ENCODE measurements at places on chromosomes 2 and 18.

- no peak for DNase-seq
Measured at GRCh38 chr2:107313316-107313715, 427.3 kb upstream of the ST6GAL2 start.

DNA sequence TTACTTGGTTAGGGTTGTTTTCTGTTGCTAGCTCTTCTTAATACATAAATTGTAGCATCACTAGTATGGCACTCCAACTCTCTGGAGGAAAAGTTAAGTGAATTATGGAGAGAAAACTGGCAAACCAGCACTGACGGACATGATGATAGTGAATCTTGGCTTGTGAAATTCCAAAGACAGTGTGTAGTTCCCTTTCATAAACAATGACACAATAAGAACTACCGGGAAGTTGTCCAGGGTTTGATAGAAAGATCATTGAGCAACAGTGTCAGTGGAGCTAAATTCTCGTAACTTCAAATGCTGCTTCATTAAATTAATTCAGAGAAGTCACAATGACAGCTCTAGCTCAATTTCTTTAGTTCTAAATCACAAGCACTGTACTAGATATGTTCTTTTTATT is 66.5 kb downstream of the RIT2 start:
- DNase-seq: no peak

DNA sequence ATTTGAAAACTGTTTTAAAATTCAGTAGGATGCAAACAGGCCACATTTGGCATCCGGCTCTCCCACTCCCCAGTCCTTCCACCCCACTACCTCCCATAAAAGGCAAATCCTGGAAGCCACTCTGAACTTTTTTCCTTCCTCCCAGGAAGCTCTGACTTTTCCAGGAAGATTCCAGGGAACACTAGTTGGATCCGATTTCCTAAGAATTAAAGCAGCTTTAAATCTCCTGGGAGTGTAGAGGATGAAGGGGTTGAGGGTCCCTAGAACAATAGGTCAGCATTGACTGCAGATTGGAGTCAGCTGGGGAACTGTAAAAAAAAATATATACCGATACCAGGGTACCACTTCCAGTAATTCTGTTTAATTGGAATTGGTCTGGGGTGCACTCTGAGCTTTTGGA is 76.9 kb downstream of the CRIM1 start:
- DNase-seq: no peak

DNA sequence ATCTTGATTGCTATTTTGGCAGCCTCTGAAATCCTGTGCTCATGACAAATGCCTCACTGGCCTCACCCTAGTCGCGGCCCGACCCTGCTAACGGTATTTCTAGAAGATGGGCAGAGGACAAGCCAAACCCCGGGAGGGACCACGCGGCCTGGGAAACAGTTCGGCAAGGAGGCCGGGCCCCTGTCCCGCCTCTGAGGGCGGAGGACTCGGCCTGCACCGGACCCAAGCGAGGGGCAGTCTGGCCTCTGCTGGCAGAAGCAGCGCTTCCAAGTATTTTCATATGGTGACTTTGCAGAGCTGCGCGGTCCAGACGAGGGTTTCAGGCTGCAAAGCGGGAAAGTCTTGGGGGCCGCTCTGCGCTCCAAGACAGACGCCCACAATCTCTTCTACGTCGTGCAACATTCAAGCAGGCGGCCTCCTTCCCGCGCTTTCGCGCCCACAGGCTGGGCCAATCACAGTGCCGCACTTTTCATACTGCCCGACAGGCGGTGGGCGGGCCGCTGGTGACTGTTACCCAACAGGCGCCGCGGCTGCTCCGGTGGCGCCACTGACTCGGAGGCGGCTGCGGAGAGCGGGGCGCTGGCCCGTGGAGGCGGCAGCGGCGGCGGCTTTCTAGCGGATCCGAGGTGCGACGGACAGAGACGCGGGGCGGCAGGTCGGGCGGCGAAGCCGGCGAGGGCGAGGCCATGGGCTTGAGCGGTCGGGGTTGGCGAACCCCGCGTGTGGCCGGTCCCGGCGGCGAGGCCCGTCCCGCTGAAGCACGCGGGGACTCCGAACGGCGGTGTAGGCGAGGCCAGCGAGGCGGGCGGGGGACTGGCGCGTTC is at the start of gene RBM44:
RBM44 (plus strand) TSS at position 544 of the 824 bp plus-strand sequence. CDS start 14,831 bp downstream, outside the sequence.
- no peak for DNase-seq

DNA sequence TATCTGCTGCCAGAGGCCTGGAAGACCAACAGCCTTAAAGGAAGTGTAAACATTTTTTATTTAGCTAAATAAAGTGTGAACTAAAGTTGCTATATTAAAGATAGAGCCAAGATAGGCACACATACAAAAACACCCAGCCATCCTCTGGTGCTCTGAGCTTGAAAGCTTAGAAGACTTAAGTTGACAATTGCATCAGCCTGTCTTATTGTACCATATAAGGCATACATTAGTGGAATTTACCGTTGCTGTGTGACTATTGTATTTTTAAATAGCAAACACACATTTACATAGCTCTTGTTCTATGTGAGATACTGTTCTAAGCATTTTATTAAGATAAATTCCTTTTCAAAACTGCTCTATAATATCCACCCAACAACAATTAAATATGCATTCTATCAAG is 736.6 kb upstream of the ZEB2 start:
- DNase-seq: no peak

DNA sequence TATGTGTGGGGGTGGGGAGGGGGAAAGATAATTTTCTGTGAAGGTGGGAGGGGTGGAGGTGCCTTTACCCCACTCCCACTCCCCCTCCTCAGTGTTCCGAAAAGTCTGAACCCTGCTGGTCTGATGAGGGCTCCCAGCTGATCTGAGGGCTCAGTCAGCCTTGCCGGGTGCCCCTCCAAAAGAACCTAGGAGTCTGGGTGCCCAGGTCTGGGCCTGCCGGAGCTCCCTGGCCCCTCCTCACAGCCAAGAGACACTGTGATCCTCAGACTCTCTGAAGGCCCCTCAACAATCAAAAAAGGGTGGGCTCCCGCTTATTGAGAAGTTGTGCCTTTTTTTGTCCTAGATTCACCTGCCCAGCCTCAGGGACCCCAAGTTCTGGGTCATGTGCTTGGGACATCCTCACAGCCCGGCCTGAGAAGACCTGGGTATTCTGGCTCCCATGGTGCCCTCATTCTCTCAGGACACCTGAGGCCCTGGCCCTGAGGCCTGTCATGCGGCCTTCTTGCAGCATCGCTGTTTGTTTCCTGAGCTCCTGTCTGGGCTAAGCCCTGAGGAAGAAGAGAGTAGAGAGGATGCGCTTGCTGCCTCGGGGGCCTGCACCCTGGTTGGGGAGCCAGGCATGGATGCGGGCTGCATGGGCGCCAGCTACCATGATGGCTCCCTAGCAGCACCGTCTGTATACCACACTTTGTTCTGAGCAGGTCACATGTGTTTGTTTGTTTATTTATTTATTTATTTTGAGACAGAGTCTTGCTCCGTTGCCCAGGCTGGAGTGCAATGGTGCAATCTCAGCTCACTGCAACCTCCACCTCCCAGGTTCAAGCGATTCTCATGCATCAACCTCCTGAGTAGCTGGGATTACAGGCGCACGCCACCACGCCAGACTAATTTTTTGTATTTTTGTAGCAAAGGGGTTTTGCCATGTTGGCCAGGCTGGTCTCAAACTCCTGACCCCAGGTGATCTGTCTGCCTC is 44.0 kb downstream of the SDC1 start:
- DNase-seq: no peak

- no peak for DNase-seq
Measured at GRCh38 chr2:94993176-94994062, 32.1 kb upstream of the MAL start.

DNA sequence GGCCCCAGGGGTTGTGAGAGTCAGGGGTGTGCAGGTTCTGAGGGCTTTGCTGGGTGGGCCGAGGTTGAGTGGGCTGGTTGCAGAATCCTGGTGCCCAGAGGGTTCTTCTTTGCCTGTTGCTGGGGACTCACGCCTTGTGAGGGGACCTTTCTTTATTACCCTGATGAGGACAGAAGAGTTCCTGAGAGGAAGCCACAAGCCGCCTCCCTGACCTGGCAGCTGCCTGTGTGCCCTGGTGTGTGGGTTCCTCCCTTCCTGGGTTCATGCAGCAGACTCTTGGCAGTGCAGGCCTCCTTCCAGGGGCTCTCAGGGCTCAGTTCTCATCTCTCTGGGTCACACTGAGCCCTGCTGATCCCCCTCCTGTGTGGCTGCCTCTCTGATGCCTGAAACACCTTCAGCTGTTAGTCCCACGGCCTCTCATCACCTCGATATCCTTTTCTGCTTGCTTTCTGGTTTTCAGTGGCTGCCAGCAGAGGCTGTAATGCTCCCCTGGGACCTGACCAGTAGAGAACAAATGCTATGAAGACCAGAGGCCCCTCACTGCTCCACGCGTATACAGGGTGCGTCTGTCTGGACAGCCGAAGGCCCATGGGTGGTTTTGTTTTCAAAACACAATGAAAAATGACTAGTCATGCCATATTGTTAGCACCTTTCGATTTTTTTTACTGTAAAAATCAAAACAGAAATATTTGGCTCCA is 191.3 kb downstream of the AGAP1 start:
- no peak for DNase-seq

DNA sequence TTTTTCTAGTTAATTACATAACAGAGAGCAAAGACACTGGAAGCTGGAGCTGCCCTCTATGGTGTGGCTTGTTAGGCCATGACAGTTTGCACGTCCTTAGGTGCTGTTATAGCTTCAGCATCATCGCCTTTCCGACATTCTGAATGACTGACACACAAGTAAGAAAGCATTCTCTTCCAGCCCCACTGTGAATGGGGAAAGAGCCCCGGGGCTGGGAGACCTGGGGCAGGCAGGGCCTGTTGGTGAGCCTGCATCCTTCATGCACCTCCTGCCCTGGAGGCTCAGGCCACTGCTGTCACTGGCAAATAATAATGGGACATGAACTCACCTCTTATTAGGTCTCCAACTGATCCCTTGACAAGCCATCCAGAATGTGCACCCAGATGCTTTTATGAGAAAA is 71.8 kb downstream of the VAPA start:
- no peak for DNase-seq

DNA sequence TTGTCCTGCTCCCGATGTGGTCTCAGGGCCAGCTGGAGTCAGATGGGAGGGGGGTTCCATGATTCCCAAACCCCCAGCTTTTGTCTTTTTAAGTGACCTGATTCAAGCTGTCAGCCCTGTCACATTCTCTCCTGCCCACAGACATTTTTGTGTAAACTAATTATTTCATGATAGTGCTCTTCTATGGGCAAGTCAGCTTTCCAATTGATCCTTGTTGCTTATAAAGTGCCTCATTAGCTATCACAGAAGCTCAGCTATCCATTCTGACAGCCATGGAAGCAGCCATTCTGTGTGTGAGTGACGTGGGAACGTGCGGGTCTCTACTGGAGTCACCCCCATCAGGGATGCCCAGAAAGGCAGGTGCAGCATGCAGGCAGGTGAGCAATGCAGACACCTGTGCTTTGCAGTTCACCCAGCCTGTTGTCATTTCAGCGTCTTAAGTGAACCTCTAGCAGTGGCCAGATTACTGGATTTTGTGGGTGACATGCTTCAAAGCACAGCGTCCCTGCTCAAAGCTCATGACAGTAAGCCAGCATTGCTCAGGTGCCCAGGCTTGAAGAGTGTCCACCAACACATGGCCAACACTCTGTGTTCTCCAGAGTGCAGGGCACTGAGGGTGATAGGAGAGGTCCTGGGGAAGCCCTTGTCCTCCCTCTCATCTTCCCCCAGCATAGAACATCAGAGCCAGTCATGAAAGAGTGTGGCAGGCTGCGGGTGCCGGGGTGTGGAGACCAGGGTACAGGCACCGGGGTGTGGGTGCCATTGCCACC is 162.1 kb upstream of the SH3BP4 start:
- no peak for DNase-seq

DNA sequence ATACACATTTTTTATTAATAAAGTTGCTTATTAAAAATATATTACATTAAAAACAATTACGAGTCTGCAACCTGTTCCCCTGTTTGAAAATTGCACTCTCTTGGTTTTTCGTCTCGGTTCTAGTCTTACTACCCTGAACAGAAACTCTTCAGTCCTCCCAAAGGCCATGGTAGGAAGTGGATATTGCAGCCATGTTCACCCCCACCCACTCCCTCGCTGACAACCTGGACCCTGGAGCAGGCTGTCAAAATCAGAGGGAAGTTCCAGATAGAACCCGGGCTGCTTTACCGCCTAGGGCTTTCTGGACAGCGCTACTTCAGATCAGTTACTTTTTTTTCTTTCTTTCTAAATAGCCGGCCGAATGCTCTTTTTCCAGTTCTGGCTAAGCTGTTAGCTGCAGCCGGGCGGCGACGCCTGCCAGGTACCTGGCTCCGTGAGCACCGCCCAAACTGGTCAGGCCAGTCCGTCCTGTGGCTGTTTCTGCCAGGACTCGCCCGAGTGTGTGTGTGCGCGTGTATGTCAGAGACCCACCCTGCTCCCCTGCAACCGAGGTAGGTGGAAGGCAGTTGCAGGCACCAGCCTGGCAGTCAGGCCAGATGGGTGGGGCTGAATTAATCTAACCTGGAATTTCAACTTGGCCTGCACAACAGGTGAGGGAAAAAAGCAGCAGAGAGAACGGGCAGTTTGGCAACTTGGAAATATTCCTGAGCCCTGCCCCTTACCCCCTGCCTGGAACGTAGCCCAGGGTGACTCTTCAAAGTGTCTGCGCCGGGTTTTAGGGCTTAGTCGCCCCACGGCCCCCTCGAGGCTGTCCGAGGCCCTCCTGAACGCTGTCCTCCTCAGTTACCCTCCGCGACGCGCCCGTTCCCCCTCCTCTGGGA is 1.1 kb upstream of the TET3 start:
- no peak for DNase-seq

- no peak for DNase-seq
Measured at GRCh38 chr2:36650031-36650829, 46.3 kb upstream of the VIT start.

- no peak for DNase-seq
Measured at GRCh38 chr2:30763151-30763660, 44.0 kb downstream of the CAPN13 start.

DNA sequence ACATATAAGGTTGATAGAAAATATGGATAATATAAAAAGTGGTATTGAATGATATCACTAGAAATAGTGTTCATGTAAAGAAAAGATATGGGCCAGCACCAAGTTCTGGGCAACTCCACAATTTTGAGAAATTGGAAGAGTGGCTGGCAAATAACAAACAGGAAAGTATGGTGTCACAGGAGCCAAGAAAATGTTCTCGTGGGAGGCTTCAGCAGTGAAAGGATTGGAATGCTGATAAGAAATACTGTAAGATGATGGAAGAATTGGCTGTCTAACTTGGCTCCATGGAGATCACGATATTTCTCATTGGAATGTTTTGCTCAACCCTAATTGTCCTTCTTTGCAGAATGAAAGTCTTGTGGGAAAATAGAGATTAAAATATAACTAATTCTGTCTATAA is 856.8 kb downstream of the DPP10 start:
- no peak for DNase-seq

- peak; percentile 26 for DNase-seq
Measured at GRCh38 chr2:218168635-218169462, 2.1 kb upstream of the CXCR1 start.

DNA sequence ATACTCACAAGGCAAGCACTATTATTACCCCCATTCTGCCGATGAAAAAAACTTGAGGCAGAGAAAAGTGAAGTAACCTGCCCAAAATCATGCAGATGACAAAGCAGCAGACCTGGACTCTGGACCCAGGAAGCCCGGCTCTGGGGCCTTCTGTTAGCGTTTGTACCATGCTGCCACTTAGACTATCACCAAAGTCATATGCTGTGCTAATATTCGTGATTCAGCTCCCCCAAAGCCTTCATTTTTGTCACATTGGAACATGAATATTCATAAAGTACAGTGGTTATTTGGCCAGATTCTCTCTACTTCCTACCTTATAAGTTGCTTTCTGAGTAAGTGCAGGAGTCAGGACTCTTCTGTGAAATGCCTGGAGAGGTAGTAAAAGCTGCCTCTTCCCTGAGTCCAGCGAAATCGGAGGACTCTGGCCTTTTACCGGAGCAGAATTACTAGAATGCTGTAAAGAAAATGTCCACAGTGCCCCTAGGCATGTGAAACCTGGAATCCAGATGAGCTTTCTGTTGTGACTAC is 86.7 kb downstream of the FTCDNL1 start:
- no peak for DNase-seq
